ENCODE measurements at places on chromosomes 11 and 22.
A peak's percentile ranks its signal among the peaks of the same experiment; 100 is the strongest.

- no peak for DNase-seq
These were observed 1251.2 kb downstream of the BRD1 start for GRCh38 chr22:48576333-48577013.

- DNase-seq: peak; percentile 47
These were observed 16.9 kb downstream of the DHCR7 start for GRCh38 chr11:71431271-71431670.

- DNase-seq: peak; percentile 91
These were observed 737 bp upstream of the MFRP start for GRCh38 chr11:119347242-119347641.

GRCh38 chr11:61969838-61970662 lies 2.6 kb upstream of the FTH1 start:
- DNase-seq: peak; percentile 96

- no peak for DNase-seq
These were observed 5.0 kb downstream of the KCNJ11 start for GRCh38 chr11:17383461-17383860.

GRCh38 chr11:36132940-36133339 lies 156.3 kb downstream of the COMMD9 start:
- DNase-seq: no peak

DNA sequence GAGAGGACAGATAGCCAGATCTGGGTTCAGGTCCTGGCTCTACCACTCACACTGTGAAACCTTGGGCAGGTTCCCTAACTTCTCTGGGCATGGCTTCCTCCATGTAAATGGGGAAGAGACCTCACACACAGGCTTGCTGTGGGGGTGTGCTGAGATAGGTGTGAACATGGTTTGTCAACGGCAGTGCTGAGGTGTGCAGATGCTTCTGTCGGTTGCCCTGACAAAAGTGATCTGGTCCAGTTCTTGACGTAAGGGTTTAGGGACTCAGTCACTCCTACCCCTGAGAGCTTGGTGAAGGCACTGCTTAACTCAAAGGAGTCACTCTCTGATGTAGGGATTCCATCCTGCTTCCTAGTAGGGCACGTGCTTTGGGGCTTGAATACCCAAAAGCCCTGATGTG lies 2.0 kb downstream of the C1QTNF4 start:
- DNase-seq: peak; percentile 78

- no peak for DNase-seq
These were observed 792.5 kb upstream of the LRRC4C start for GRCh38 chr11:42251984-42252383.

DNA sequence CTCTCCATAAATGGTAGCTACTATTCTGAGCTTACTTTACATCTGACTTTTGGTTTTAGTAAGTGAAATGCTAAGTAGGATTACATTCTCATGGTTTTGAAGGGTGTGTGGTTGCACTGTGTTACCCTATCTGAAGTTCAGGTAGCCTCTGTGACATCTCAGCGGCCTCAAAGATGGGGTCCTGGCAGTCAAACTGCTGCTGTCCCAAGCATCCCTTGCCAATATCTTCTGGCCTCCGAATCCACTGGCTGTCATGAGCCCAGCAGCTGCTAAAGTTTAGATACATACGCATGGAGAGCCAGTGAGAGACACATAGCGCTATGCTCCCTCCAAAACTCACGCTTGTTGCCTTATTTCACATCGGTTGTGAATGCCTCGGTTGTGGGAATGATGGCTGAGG lies 34.9 kb downstream of the UBASH3B start:
- no peak for DNase-seq

DNA sequence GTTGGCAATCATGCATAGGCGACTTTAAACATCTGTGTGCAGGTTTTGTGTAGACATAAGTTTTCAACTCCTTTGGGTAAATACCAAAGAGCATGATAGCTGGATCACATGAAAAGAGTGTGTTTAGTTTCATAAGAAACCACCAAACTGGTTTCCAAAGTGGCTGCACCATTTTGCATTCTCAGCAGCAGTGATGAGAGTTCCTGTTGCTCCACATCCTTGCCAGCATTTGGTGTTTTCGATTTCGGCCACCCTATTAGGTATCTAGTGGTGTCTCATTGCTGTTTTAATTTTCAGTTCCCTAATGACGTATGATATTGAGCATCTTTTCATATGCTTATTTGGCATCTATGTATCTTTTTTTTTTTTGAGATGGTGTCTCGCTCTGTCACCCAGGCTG lies 62.8 kb upstream of the CCND1 start:
- DNase-seq: no peak

GRCh38 chr11:111665777-111666176 lies 63.5 kb downstream of the SIK2 start:
- no peak for DNase-seq

DNA sequence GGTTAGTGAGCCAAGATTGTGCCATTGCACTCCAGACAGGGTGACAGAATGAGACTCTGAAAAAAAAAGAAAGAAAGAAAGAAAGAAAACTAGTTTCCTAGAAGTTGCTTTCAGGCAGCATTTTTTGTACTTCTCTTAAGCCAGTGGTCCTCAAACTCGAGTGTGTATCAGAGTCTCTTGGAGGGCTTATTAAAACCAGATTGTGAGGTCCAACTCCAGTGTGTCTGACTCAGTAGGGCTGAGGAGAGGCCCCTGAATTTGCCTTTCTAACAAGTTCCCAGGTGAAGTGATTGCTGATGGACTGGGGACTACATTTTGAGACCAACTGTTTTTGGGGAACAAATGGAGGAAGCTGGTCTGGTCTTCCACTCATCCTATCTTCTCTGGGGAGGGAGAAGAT lies 57.5 kb upstream of the VSTM5 start:
- no peak for DNase-seq

DNA sequence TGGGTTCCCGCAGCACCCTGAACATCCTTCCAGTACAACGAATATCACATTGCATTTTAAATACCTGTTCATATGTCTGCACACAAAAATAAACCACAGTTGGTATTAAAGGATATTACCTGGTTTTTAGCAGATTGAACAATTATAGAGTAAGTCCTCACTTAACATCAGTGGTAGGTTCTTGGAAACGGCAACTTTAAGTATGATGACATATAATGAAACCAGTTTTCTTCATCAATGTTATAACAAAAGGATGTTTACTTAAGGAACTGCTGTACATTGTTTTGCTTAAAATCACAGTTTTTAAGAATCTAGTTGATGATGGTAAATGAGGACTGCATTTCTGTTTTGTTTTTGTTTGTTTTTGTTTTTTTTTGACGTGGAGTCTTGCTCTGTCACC lies 28.0 kb downstream of the TRIM66 start:
- no peak for DNase-seq

- DNase-seq: no peak
These were observed 99.0 kb upstream of the NNMT start for GRCh38 chr11:114196997-114197703.

GRCh38 chr11:32479291-32479690 lies 44.0 kb upstream of the WT1 start:
- no peak for DNase-seq

- DNase-seq: no peak
These were observed 3.4 kb downstream of the ARSA start for GRCh38 chr22:50624347-50625130.

DNA sequence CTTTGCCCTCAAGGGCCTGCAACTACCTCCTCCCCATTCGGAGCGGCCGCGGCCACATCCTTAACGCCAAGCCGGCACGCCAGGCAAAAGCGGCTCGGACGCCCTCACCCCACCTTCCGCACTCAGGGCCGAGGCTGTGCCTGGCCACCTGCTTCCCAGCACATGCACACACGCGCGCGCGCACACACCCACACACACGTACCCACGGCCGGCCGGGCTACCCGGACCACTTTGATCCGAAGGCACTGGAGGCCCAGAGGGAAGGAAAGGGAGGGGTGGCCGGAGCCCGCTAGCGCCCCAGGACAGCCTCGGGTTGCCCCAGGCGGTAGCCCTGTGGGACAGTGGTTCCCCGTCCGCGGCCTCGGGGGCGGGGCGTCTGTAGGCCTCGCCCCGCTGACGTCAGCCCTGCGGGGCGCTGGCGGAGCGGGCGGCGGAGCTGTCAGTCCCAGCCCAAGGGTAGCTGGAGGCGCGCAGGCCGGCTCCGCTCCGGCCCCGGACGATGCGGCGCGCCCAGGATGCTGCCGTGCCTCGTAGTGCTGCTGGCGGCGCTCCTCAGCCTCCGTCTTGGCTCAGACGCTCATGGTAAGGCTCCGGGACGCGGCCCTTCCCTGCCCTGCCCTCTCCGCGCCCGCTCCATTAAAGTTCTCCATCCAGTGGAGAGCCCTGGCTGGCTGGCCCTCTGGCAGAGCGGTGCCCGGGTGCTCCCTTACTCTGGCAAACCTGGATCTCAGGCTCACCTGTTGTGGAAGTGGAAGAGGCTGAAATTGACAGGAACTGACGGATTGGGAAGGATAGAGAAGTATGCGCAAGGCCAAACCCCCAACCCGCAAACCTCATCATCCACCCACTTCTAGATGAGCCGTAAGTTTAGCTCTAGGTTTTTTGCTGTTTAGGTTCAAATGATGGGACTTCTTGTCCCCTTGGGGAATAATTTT lies at the start of gene IL10RA:
Gene IL10RA, plus strand, starts transcription at position 442 of the 935 bp plus-strand sequence. Its CDS starts 74 bp downstream, at position 516.
- DNase-seq: peak; percentile 96

DNA sequence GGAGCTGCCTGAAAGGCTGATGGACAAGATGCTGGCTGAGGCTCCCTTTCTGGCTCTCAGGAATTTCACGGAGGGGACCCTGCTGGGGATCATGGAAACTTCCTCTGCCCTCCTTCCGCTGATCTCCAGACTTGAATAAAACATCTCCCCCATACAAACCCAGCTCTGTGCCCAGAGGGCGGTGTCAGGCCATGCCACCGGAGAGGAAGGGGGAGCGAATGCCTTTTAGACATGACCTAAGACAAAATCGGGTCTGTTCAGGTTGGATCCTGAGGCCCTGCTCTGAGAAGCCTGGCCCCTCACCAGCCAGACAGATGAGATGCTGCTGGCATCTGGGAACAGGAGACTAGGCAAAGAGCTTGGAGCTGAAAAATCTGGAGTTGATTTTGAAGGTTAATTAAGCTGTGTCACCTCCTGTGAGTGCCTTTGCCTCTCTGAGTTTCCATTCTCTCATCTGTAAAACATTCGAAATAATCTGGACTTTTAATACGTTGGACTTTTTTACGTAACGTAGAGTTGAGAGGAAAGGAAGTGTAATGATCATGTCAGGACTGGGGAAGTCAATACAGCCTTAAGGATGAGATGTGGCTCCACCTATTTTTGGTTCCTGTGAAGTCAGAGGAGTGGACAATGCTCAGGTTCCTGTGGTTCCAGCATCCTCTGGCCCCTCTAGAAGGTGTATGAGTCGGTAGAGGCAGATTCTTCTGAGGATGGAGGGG lies 163.6 kb downstream of the ST3GAL4 start:
- DNase-seq: peak; percentile 56

GRCh38 chr11:65498042-65498726 lies 661 bp upstream of the MALAT1 start:
- peak; percentile 44 for DNase-seq

GRCh38 chr22:29331213-29331612 lies 15.7 kb upstream of the RASL10A start:
- peak; percentile 78 for DNase-seq

DNA sequence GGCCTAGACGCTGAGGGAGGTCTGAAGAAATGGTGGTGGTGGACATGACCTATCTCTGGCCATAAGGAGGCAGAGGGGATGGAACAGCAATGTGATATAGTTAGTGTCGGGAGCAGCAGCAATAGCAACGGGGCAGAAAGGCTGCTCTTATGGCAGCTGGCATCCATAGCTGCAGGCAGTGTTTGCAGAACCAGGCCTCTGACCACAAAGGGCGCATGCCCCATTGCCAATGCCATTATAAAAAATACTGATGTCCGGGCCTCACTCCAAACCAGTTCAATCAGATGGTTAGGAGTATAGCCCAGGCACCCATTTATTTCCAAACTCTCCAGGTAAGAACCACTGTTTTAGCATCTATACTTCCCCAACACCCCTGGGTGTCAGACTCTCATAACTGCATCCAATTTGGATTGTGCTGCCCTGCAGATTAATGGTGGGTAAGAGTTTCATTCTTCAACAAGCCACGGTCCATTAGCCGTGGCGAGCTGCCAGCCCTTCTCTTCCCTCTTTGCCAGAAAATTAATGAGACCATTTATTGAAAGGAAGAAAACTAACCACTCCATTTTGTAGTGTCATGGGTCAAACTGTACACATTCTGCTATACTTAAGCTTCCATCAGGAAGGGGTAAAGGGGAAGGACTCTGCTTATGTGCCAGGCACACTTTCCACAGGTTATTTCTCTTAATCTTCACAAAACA lies 72.8 kb upstream of the SPON1 start:
- no peak for DNase-seq

DNA sequence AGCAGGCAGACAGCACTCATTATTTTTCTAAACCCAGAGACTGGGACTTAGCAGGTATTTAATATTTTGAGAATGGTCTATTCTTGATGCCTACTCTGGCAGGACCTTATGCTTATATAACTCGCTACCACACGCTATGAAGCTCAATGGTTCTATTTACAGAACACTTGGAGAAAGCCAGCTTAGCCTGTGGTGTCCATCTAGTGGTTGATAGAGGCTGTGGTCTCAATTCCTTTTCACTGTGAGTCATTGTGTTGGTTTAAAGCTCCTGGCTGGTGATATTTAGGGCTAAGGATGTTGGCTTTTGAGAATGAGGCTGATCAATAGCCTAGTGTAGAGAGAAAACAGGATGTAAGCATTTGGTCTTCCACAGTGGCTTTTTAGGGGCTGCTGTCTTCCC lies 206.4 kb downstream of the DBX1 start:
- peak; percentile 25 for DNase-seq

DNA sequence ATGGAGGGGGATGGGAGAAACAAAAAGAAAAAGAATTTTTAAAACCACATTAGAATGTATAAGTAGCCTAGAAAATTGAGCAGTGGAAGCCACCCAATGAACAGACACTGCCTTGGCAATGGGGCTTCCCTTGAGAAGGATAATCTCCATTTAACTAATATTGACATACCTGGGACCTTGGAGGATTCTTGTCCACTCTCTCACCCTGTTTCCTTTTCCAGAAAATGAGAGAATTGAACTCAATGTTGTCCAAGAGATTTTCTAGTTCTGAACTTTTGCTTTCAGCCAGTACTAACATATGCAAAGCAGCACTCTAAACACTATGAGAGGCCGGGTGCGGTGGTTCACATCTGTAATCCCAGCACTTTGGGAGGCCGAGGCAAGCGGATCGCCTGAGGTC lies 524 bp downstream of the MS4A8 start:
- no peak for DNase-seq

DNA sequence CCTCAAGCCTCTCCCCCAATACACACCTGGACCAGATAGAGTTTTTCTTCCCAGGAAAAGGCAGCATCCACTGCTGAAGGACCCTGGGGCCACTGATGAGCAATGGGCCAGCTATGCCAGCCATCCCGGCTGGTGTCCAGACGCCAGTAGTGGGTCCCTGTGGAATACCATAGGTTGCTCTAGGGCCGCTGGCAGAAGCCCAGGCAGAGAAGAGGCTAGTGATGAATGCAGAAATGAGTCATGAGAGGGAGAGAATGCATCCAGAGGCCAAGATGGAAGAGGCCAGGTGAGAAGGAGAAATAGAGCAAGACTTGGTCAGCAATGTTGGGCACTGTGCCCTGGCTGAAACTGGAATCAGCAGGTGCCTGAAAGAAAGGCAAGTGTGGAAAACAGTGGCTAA lies 8.9 kb downstream of the HPX start:
- peak; percentile 82 for DNase-seq
